Posterior cingulate gyrus (tissue), 11 donors: ENCODE measurements at places on chromosomes 6 and 20.
A peak's percentile ranks its signal among the peaks of the same experiment; 100 is the strongest.

DNA sequence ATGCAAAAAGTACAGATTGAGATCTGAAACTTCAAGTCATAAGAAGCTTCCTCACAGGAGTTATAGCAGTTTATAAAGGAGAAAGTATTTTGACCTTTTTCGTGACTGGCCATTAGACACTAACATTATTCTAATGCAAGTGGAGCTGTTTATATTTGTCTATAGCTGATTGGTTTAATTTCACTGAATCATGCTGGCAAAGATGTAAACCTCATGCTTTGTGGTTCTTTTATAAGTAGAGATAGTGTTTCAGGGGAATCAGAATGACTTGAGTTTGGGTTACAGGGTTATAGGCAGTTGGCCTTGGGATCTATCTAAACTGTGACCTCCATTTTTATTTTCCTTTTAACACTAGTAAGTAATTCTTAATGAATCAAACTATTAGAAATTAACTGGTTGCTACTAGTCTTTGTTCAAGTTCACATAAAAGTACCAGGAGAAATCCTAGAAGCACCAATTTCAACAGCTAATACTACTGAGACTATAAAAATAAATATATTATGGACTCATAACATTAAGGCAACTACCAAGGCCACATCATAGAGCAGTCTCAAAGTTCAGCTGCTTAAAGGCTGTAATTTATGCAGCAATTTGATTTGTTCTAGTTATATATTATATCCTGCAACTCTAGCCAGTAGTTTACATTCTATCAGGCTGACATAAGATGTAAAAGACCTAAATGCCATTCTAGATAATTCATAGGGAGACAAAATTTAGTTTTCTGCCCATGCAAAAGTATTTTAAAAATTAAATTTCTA, 94.0 kb downstream of the RNGTT start:
- DNase-seq: no peak

DNA sequence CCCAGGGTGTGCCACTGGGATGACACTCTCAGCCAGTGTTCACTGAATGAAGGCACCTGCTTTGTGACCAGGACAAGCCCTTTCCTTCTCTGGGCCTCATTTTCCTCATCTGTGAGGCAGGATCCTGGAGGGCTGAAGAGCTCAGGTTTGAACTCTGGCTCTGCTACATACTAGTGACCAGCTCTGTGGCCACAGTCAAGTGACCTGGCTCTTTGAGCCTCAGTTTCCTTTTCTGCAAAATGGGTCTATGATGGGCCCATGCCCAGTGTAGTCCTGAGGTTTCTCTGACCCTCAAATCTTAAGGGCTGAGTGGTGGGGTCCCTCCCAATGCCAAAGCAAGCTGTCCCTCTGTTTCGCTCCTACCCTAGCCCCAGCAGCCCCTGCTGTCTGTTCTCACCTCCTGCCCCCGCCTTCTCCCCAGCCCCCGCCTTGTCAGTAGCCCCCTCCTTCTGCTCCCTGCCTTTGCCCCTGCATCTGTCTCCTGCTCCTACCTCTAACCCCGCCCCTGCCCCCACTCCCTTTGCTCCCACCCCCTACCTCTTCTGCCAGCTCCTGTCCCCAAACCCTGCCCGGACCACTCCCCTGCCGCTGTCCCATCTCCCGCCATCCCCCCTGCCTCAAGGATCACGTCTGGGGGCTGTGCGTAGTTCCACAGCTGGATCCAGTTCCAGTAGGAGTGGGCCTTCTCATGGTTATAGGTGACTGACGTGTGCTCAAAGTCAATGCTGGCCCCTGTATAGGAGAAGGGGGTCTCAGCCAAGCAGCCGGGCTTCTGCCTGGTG, 17.0 kb downstream of the SUN5 start:
- no peak for DNase-seq

DNA sequence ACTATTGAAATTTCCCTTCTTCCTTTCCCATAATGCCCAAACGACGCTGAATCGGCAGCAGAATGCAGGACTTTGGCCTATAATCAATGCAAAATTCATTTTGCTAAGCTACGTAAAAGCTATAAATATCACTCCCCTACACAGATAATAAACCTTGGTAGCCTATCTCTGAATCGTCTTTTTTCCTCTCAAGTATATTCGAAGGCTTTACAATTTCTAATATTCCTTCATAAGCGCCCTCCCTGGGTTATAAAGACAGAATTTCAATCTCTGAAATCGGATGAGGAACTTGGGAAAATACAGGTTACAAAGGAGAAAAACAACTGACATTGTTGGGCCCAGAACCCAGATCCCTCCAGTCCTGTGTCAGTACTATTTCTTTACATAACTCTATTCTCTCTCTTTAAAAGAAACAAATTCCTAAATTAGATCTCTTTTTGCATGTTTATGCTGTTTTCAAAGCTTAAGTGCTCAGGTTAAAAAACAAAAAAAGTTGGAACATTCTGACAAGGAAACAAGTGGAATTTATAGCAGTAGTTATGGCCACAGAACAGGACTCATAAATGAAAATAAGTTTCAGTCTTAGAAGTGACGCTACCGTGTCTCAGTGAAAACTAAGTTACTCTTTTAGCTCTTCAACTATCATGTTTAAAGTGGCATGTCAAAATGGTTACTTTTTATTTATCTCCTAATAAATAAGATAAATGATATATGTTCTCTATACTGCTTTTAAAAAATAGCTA, 84.5 kb downstream of the SESN1 start:
- no peak for DNase-seq

DNA sequence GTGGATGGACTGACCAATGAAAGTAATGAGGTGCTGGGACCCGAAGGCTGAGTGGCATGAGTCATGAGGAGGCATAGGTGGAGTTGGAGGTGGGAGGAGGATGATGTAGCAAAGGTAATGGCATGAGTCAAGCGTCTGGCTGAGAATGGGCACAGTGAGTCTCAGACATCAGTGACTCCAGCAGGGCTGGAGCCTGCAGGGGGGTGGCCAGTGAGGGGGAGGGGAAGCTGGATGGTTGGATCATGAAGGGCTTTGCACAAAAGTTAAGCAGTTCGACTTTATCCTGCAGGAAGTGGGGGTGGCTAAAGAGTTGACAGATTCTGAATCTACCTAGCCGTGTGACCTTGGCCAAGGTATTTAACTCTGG, 99.0 kb upstream of the IYD start:
- no peak for DNase-seq

DNA sequence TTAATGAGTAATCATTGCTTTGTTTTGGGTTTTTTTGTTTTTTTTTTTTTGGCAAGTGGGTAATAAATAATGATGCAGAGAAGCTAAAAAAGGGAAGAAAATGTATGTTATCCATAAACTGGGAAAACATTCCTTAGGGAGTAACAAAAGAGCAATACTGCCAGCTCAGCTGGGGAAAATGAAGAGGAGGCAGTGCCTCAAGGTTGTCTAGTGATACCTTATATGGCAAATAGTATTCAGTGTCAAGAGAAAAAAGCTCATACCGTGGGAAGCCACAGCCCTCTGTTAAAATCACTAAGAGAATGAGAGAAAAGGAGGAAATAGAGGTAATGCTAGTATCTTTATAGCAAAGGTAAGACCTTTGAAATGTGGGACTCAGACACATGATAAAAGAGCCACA, 47.1 kb upstream of the SMLR1 start:
- no peak for DNase-seq

DNA sequence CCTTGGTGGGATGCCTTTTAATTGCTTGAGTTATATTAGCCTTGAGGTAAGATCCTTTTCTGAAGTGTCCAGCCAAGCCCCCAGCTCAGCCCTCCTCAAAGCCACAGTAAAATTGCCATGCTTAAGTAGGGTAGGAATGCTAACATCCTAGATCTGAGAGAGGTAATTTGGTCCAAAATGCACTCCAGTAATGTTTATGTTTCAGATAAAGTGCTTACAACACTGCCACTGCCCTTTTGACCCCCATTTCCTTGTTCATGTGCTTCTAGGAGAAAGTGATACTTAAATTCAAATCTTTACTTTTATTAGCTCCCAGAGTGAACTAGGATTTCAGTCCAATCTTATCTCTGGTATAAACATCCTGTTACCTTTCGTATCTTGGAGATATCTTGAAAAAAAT, 318.0 kb downstream of the BMP2 start:
- no peak for DNase-seq

DNA sequence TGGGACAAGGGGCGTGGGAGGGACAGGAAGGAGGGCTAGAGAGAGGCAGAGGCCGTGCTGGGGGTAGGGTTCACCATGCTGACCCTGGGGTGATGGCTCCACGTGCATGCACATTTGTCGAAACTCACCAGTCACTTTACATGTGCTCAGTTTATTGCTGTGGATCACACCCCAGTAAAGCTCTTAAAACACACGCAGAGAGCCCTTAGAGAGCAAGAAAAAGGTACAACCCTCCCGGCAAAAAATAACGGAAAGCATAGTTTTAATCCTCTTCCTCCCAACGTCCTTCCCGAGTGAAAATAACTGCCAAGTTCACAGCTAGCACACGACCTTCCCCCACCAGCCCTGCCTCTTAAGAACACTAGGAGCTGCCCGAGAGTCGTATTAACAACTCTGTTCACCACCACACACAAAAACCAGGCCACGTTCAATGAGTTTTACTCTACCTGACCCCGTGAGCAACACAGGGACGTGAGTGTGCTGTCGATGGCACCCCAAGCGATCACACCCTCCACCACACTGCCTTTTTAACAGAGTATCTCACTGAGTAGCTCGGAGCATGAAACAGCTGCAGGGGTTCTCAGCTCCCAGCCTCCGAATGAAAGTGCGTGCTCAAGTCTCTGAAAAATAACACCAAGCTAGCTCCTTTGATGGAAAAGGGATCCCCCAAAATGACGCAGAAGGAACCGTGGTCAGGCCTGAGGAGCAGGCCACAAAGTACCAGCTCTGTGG, 39.7 kb downstream of the TAF4 start:
- DNase-seq: no peak

- no peak for DNase-seq
Measured at GRCh38 chr6:17633465-17634188, 33.5 kb downstream of the FAM8A1 start.

DNA sequence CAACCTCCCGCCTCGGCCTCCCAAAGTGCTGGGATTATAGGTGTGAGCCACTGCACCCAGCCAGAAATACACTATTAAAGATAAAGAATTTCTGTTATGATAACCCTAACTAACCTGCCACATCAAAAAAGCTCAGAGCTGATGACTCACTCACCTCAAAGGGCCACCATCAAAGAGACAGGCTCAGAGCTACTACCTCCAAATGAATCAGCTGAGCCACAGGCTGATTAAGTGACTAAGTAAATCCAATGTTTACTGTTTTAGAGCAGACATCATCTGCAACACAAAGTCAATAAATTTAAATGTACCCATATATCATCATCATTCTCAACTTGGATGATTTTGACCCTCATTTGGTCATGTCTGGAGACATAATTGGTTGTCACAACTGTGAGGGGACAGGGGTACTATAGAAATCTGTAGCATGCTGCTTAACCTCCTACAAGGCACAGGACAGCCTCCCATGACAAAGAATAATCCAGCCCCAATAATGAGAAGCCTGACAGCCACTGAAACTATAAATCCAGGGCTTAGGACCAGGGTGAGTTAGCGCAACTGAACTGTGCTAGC, 106.5 kb downstream of the ATP9A start:
- no peak for DNase-seq

DNA sequence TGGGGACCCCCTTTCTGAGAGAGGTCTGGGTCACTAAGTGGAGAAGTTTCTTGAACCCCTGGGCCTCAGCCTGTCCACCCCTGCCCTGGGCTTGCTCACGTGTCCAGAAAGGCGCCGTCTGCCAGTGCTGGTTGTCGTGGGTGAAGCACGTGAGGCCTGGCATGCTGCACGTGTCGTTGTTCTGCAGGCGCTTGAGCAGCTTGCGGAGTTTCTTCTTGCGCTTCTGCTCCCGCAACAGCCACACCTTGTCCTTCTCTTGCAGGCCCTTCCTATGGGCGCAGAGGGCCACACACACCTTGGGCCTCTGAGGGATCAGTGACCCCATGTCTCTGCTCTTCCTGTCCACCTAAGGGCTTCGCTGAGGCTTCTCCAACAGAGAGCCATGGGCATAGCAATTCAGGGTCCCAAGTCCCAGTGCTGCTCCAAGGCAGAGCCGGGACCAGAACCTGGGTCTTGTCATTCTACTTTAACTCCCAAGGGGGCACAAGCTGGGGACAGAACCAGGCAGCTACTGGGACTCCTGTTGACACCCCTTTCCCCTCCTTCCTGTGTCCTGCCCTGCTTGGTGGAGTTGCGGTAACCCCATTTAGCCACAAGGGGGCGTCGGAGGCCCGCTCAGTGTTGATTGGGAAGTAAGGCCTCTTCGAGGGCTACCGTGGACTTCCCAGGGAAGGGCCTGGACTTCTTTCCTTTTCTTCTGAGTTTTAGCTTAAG, 121.8 kb downstream of the SULF2 start:
- peak; percentile 79 for DNase-seq

DNA sequence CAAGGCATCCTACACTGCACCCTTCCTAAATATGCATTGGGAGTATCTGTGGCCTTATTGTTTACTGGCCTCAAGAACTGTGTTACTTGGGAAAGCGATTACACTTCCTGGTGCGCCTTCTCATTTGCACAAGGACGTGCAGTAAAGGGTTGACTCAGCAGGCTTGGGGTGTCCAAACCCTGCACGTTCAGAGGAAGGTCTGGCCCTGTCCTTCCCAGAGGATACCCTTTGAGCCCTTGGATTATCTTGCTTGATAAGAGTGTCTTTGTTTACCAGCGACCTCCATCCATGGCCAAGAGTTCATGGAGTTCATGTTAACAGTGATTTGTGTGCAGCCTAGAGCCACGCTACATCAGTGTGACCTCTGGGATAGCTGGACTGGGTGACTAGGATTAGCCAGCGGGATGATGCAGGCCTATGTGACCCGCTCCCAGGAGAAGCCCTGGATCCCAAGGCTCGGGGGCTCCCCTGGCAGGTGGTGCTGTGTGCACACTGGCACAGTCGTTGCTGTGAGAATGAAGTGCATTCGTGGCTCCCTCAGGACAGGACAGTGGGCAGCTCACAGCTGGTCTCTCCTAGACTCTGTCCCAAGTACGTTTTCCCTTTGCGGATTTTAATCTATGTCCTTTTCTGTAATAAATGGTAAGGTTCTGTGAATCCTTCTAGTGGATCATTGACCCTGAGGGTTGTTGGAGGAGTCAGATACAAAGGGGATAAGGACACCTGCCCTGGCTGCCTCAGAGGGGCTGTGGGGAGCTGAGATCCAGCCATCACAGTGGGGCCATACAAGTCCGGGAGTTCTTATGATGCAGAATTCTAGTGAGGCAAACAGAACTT, 73.5 kb downstream of the TTLL2 start:
- no peak for DNase-seq

DNA sequence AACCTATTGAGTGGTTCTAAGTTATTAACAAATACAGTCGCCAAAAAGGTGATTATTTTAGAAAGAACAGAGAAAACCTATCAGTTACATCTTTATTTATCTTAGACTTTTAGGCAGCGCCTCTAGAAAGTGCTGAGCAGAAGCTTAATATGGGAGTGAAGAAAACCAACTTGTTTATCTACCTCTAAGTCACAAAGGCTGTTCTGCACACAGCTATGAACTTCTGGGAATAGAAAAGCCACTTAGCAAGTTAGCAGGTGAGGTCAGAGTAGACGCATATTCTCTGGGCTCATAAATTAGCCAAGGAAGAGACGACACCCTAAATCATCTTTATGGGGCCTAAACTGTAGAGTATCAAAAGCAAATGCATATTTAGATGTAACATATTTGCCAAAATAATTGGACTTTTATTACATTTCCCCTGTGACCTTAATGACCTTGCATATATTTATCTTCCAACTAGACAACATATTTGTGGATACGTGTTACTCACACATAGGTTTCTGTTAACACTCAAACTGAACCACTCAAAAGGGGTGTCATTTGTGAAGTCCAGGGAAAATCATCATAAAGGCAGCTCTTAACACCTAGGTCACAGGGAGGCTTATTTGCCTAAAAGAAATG, 267.1 kb downstream of the ADGB start:
- DNase-seq: no peak
